ENCODE measurements at places on chromosomes 13 and 19.

GRCh38 chr19:46618670-46619231 is 6.1 kb downstream of the PTGIR start:
- no peak for DNase-seq

DNA sequence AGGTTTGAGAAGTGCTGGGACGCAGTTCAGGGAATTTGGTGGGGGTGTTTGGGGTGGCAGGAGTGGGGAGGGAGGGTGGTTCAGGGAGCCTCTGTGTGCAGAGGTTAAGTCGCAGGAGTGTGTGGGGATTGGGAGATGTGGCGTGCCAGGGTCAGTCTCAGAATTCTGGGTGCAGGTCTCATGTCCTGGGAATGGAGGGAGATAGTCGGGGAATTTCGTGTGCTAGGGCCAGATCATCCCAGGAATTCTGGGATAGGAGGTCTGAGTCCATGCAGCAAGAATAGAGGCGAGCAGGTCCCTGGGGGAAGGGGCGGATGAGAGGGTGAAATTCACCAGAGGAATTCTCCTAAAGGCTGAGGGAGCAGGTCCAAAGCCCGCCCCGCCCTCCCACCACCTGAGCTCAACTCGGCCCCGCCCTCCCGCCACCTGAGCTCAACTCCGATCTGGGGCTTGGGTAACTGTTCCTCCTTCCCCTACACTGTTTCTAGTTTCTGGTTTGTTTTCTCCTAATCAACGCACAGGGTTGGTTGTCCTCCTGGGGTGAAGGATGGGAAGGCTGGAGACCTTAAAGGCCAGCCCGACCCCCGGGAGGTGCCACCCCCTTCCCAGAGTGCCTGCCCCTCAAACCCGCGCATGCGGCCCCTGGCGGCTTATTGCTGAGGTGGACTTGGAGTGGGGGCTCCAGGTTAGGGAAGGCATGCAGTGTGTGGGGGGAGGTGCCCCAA is 15.2 kb downstream of the KCNC3 start:
- no peak for DNase-seq

DNA sequence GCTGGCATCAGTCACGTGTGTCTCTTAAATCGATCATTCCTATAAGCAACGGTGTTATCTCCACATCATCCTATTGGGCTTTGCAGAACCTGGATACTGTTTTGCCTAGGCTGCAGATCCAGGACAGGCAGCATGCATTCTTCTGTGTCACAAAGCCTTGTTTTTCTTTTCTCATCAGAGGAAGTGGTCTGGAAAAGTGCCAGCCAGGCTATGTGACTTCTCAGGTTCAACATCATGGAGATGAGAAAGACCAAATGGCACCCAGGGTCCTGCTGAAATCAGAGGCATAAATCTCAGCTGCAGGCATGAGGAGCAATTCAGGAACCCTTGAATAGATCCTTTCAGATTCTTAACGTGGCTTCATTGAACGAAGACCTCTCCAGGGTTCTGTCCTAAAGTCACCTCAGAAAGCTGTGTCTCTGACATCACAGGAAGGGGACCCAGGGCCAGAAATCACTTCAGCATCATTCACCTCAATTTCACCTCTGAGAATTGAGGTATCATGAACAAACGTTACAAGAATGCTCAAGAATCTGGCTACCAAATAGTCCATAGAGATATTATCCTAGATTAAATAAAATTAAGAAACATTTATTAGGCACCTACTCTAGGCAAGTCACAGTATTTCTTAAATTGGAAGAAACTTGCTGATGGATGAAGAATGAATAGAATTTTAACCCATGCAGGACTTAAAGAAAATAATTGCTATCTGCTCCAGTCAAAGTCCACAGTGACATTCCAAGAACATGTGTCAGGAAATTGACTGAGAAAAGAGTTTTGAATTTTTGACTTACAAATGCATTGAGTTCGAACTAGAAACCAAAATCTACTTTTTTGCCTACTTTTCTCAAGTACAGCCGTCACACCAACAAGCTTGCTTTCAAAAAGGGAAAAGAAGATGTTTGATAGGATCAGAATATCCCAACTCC is 124.1 kb downstream of the COG6 start:
- no peak for DNase-seq

- DNase-seq, result no peak
These were observed 24.1 kb downstream of the CLEC4M start for GRCh38 chr19:7787141-7787540.

Measured in stimulated activated CD8-positive, alpha-beta memory T cell treated with anti-CD3 and anti-CD28 coated beads, Interleukin-4, amount 100 ng/mL, for 4 hours (primary cell).